ENCODE measurements at places on chromosomes 3 and 15. TPM values are rescaled to one million over a fixed set of nuclear protein-coding genes. Genes with fewer than 3 reads are reported as not detected.

TTLL13 gene
- total RNA-seq: not detected

UBAP1L gene
- 5.4 TPM for total RNA-seq

CKMT1B gene
- not detected for total RNA-seq

GOLGA8Q gene
- 1.6 TPM for total RNA-seq

VGLL3 gene
- total RNA-seq: 587 TPM

GUCA1C gene
- total RNA-seq: not detected

UPK1B gene
- total RNA-seq: not detected

CCDC33 gene
- total RNA-seq: not detected

TNFSF10 gene
- total RNA-seq: not detected

PP2D1 gene
- total RNA-seq: not detected

FOXP1 gene
- total RNA-seq: 198 TPM

CCDC54 gene
- not detected for total RNA-seq

PAK2 gene
- 76.7 TPM for total RNA-seq

CLDN11 gene
- 13.8 TPM for total RNA-seq

MME gene
- total RNA-seq: 13.9 TPM

KNG1 gene
- not detected for total RNA-seq

FGD5 gene
- total RNA-seq: not detected

NTRK3 gene
- not detected for total RNA-seq

All from osteocyte (in vitro differentiated cells).